ENCODE measurements at places on chromosomes 3 and 15.
A peak's percentile ranks its signal among the peaks of the same experiment; 100 is the strongest.

- no peak for DNase-seq
These were observed 247.4 kb downstream of the GABRG3 start for GRCh38 chr15:27218426-27218825.

- DNase-seq = no peak
These were observed 306.4 kb upstream of the ROPN1 start for GRCh38 chr3:124298301-124298700.

GRCh38 chr15:37359101-37359892 is 258.9 kb upstream of the MEIS2 start:
- no peak for DNase-seq

DNA sequence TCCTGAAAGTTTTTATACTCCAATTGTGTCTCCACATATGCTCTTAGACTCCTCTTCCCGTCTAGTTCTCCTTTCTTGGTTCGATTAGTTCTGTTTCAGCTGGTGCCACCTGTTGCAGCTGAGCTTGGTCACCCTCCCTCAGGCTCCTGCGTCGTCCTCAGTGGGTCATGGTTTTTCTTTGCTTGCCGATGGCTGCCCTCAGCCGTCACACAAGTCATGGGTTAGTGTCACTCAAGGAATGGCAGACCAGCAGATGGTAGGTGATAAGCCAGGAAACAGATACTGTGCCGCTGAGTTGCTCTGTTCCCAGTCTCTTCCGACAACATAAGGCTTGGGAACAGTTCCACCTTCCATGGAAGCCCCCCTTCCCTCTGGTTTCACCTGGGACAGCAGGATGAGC is 109.9 kb downstream of the IGF1R start:
- DNase-seq = no peak

DNA sequence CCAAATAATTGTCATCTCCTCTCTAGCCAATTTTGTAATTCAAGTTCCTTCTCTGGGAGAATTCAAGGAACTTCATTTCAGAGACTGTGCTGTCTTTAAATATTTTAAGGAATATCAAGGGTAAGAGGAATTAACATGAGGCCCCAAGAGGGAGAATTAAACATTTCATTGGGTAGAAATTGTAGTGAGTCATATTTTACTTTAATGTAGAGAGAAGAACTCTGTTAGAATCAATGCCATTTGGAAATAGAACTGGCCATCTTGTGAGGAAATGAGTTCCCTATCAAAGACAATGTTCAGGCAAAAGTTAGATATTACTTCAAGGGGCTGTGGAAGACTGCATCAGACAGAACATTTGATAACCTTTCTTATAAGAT is 43.5 kb upstream of the TP63 start:
- DNase-seq = no peak

DNA sequence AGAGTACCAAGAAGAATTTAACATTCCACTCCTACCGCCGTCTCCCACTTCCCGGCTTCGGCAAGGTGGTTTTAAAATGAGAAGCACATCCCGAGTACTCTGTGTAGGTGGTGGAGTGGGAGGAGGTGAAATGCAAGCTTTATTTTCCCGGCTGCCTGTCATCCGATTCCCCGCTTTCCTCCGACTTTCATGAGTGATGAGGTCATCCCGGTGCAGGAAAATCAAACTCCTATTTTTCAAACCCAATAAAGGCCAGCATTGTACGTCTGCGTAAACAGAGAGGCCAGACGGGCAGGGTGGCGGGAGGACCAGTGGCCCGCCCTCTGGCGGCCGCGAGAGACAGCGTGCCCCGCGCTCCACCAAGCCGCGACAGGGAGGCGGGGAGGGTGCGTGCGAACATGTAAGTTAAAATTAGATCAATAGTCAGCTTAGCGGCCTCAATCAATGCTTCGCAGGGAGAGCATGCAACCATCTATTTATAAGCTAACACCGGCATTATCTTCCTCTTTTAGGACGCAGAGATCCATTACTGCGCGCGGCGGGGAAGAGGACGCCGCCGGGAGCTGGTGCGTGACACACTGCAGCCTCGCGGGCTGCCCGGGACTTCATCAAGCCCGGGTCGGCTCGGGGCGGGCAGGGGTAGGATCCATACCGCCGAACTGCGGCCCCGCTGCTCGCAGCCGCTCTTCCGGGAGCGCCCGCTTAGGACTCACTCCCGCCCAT is 163.3 kb downstream of the CD47 start:
- DNase-seq = peak; percentile 68
